ENCODE measurements at places on chromosomes 16 and 17. TPM values are rescaled to one million over a fixed set of nuclear protein-coding genes. Genes with fewer than 3 reads are reported as not detected.

The CLCN7 gene
- total RNA-seq: 34.4 TPM

The KRTAP4-3 gene
- total RNA-seq: not detected

GRCh38 chr16:88088161-88088581 lies 136.9 kb downstream of the BANP start:
- no peak for DNase-seq
- H3K4me1 ChIP-seq: no peaks in the 10 kb centered on the region
- no peaks in the 10 kb centered on the region for H3K36me3 ChIP-seq
- H3K27ac ChIP-seq: no peak overlapping the region
- H3K4me3 ChIP-seq: no peak overlapping the region

GRCh38 chr16:27320261-27321012 lies 6.7 kb downstream of the IL4R start:
- H3K27me3 ChIP-seq: no peaks in the 10 kb centered on the region
- peaks cover 83% of the 10 kb centered on the region for H3K4me1 ChIP-seq
- H3K36me3 ChIP-seq: peaks cover 10% of the 10 kb centered on the region
- peak overlapping the region; percentile 98 for H3K27ac ChIP-seq
- no peak overlapping the region for H3K4me3 ChIP-seq

GRCh38 chr17:6110592-6110991 lies 40.4 kb downstream of the WSCD1 start:
- H3K27me3 ChIP-seq: no peaks in the 10 kb centered on the region
- no peaks in the 10 kb centered on the region for H3K36me3 ChIP-seq
- H3K4me1 ChIP-seq: no peaks in the 10 kb centered on the region
- no peak overlapping the region for H3K27ac ChIP-seq

The RUNDC3A gene
- not detected for total RNA-seq

DNA sequence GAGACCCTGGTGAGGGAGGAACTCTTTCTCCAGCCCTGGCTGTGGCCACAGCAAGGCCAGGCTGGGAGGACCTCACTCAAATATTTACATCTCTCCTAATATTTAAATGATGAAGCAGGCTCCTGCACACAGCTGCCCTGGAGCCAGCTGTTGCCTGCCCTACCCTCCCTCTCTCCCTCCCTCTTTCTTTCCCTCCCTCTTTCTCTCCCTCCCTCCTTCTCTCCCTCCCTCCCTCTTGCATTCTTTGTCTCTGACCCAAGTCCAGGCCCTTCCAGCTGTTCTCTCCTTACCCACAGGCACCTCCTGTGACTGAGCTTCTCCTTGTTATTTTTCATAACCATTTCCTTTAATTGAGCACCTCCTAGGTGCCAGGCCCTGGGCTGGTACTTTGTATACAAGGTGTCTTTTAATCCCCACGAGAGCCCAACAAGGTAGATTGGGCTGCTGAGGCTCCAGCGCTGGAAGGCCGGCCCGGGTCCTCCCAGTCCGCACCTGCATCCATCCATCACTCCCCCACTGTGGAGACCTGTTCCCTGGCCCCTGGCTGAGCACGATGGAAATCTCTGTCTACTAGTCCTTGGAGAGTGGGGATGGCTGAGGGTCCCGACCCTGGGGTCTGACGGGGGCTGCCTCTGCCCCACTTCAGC lies 242.3 kb downstream of the SEC14L1 start:
- no peaks in the 10 kb centered on the region for H3K36me3 ChIP-seq
- H3K27ac ChIP-seq: no peak overlapping the region
- DNase-seq: no peak
- H3K4me3 ChIP-seq: no peak overlapping the region
- peaks cover 87% of the 10 kb centered on the region for H3K4me1 ChIP-seq
- H3K27me3 ChIP-seq: no peaks in the 10 kb centered on the region

DNA sequence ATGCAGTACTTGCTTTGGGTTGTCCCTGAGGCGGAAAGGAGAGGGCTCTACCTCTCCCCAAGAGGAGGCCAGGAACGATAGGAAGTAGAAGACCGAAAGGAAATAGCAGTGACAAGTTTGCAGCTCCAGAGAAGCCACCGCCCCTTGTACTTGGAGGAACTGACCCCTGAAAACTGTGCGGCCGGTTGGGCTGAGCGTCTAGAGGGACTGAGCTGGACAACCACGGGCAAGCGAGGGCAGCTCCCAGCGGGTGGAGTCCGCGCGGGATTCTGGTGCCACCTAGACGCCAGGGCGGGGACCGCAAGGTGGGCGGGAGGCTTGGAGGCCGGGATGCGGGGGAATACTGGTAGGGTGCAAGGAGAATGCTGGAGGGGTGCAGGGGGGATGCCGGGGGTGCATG lies 1.3 kb upstream of the SLC6A4 start:
- no peaks in the 10 kb centered on the region for H3K27me3 ChIP-seq
- H3K4me1 ChIP-seq: peaks cover 11% of the 10 kb centered on the region
- H3K27ac ChIP-seq: no peak overlapping the region
- peak; percentile 58 for DNase-seq
- no peaks in the 10 kb centered on the region for H3K36me3 ChIP-seq

DNA sequence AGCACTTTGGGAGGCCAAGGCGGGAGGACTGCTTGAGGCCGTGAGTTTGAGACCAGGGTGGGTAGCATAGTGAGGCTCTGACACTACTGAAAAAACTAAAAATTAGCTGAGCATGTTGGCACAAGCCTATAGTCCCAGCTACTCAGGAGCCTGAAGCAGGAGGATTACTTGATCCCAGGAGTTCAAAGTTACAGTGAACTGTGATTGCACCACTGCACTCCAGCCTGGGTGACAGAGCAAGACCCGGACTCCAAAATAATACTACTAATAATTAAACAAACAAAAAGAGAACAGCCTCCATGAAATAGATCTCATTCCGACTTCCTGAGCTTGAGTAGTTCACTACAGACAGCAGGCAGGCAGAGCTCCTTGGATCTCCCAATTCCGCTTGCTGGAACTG lies 2.7 kb upstream of the RBBP6 start:
- DNase-seq: no peak
- H3K4me1 ChIP-seq: peaks cover 18% of the 10 kb centered on the region
- no peak overlapping the region for H3K27ac ChIP-seq
- no peak overlapping the region for H3K4me3 ChIP-seq
- H3K27me3 ChIP-seq: no peaks in the 10 kb centered on the region

The TEDC2 gene
- total RNA-seq: 0.84 TPM

DNA sequence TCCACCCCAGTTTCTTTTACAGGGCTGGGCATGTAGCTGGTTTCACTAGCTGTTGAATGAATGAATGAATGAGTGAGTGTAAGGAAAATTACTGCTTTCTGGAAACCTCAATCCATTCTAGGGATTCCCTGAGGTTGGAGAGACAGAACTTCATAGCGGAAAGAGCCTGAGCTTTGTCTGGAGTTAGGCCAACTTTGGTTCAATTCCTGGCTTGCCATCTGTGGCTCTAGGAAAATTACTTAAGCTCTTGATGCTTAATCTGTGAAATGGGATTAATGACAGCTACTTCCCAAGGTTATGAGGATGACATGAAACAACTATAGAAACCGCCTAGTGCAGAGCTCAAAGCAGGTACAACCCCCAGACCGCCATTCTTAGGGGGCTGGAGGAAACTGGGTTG lies 76.3 kb upstream of the AXIN2 start:
- no peak overlapping the region for H3K4me3 ChIP-seq
- no peak overlapping the region for H3K27ac ChIP-seq
- H3K27me3 ChIP-seq: no peaks in the 10 kb centered on the region
- no peaks in the 10 kb centered on the region for H3K36me3 ChIP-seq

The MPV17L gene
- total RNA-seq: 12.0 TPM

DNA sequence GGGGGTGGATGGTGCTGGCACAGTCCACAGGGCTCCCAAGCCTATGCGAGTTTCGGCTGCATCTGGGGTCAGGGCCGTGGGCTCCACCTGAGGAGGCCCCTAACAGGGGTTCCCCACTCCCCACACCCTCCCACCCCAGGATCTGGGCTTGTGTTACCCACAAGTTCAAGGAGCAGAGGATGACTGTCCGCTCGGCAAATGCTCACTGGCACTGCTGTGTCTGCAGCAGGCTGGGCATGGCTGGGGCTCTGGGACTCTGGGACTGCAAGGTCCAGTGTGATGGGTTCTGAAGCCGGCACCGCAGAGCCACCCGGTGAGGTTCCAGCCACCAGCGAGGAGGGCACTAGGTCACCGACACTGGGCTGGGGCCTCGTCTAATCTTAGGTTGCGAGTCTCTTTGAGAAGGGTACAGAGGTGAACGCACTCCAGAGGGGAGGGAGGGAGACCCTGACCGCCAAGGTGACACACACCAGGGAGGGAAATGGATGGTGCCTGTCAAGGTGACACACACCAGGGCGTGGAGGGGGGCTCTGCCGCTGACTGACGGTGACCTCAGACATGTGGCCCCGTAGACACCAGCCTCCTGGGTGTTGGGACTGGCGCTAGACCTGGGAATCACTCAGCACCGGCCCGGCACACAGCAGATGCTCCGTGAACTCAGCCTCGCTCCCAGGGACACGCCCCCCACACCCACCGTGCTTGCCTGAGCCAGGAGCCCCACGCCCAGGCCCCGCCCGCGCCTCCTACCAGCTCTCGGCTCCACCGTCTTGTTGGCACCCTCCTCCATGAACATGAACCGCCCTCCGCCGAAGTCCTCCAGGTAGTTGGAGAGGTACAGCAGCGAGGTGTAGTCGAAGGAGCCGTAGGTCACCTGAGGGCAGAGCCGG lies 20.5 kb upstream of the HEXD start:
- H3K27ac ChIP-seq: no peak overlapping the region
- H3K4me1 ChIP-seq: no peaks in the 10 kb centered on the region
- no peaks in the 10 kb centered on the region for H3K27me3 ChIP-seq
- DNase-seq: no peak

- no peak overlapping the region for H3K27ac ChIP-seq
- peaks cover 24% of the 10 kb centered on the region for H3K4me1 ChIP-seq
- no peak overlapping the region for H3K4me3 ChIP-seq
- DNase-seq: no peak
- H3K36me3 ChIP-seq: no peaks in the 10 kb centered on the region
- H3K27me3 ChIP-seq: no peaks in the 10 kb centered on the region
Observed at GRCh38 chr17:78269955-78270381, 38.5 kb downstream of the TMEM235 start.

The C16orf96 gene
- total RNA-seq: 0.09 TPM

DNA sequence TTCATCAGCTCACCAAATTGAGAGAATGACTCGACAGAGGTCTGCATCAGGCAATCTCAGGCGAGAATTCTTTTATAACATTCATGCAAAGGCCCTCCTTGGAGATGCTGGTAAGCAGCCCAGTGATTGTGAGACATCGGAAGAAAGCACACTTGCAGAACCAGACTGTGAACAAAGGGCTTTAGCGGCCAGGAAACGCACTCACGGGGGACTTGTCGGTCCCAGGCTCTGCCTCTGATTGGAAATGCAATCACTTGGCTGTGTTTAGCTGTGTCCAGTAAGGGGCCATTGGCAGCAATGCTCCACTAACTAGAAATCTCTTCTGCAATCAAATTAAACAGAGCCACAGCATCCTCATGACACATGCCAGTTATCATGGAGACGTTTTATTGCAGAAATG lies 226.7 kb upstream of the CDH13 start:
- no peak for DNase-seq
- H3K27me3 ChIP-seq: no peaks in the 10 kb centered on the region
- H3K27ac ChIP-seq: no peak overlapping the region
- no peaks in the 10 kb centered on the region for H3K36me3 ChIP-seq
- H3K4me3 ChIP-seq: no peak overlapping the region

The RNU2-1 gene
- not detected for total RNA-seq

The HBA2 gene
- 36,951 TPM for total RNA-seq

The SEPTIN1 gene
- total RNA-seq: 0.42 TPM

DNA sequence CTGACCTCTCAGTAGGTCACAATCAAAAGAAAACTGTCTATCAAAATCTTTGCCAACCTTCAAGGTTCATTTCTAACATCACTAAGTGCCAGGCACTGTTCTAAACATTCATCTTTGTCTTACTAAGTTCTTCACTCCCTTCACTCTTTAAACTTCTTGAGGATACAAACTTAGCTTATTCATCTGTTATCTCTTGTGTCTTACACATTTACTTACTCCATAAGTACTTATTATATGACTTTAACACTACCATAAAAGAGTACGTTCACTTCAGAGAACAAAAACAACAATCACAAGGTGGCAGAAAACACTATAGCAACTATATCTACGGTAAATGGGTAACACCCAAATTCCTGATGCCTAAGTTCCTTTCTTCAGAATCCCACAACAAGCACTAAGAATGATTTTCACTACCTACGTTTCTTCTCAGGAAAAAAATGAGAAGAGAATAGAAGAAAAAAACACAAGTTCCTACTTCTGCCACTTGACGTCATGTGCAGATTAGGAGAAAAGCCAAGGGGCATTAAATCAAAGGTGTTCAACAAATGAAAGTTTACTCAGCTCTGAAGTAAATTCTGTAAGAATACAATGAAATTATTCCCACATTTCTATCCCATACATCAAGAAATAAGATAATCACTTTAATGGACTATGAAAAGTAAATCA lies 29.2 kb downstream of the KANSL1 start:
- H3K4me1 ChIP-seq: peaks cover 7% of the 10 kb centered on the region
- H3K4me3 ChIP-seq: no peak overlapping the region
- H3K36me3 ChIP-seq: no peaks in the 10 kb centered on the region
- no peak for DNase-seq

- no peaks in the 10 kb centered on the region for H3K27me3 ChIP-seq
- no peaks in the 10 kb centered on the region for H3K4me1 ChIP-seq
- no peaks in the 10 kb centered on the region for H3K36me3 ChIP-seq
- no peak overlapping the region for H3K4me3 ChIP-seq
- DNase-seq: no peak
- peak overlapping the region; percentile 81 for H3K27ac ChIP-seq
Observed at GRCh38 chr16:11604783-11605563, 18.3 kb upstream of the LITAF start.

The TP53TG3B gene
- not detected for total RNA-seq

- H3K36me3 ChIP-seq: no peaks in the 10 kb centered on the region
- no peak for DNase-seq
- no peaks in the 10 kb centered on the region for H3K4me1 ChIP-seq
- H3K27ac ChIP-seq: no peak overlapping the region
Observed at GRCh38 chr16:59886021-59886420, 1151.9 kb upstream of the GOT2 start.

GRCh38 chr16:79795556-79795955 lies 195.0 kb upstream of the MAF start:
- no peak for DNase-seq
- H3K27ac ChIP-seq: no peak overlapping the region
- H3K4me3 ChIP-seq: no peak overlapping the region
- H3K4me1 ChIP-seq: no peaks in the 10 kb centered on the region
- no peaks in the 10 kb centered on the region for H3K27me3 ChIP-seq
- no peaks in the 10 kb centered on the region for H3K36me3 ChIP-seq

The C1QBP gene
- total RNA-seq: 94.9 TPM

DNA sequence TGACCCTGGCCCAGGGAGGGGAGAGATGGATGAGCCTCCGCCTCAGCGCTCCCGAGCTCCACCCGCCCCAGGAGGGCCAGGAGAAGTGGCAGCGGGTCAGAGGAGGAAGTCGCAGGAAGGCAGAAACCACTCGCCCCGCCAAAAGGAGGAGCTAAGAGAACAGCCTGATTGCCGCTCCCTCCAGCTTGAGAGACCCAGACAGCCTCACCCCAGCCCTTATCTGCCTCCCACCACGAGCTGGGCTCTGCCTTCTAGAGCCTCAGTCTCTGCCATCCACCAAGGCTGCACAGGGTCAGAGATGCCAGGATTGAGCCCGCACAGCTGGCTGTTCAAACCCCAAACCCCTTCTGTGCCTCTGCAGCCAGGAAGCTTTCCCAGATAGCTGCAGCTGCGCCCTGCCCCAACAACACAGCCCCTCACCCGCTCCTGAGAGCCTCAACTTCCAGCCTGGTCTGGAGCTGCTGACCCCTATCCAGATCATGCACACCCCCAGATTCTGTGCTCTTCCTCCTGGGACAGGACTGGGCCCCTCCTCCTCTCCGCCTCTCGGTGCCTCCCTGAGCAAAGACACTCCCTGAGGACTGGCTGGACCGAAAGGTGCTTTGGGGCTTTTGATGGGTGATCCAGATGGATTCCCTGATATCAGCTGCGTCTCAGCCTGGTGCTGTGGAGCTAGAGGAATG lies 1.0 kb upstream of the ATP2A3 start:
- DNase-seq: no peak
- H3K27me3 ChIP-seq: peaks cover 2% of the 10 kb centered on the region
- peak overlapping the region; percentile 32 for H3K27ac ChIP-seq
